ENCODE measurements at places on chromosomes 5 and 9. TPM values are rescaled to one million over a fixed set of nuclear protein-coding genes. Genes with fewer than 3 reads are reported as not detected.

The PIP5K1B gene
- total RNA-seq, result not detected

The SOHLH1 gene
- total RNA-seq, result not detected

The FBP2 gene
- total RNA-seq, result not detected

The CARTPT gene
- not detected for total RNA-seq

The HSPB3 gene
- total RNA-seq, result not detected

The LOX gene
- 193 TPM for total RNA-seq

The ALDH1A1 gene
- total RNA-seq, result 8.8 TPM

- DNase-seq, result no peak
Observed at GRCh38 chr9:107131108-107131799, 151.8 kb upstream of the RAD23B start.

DNA sequence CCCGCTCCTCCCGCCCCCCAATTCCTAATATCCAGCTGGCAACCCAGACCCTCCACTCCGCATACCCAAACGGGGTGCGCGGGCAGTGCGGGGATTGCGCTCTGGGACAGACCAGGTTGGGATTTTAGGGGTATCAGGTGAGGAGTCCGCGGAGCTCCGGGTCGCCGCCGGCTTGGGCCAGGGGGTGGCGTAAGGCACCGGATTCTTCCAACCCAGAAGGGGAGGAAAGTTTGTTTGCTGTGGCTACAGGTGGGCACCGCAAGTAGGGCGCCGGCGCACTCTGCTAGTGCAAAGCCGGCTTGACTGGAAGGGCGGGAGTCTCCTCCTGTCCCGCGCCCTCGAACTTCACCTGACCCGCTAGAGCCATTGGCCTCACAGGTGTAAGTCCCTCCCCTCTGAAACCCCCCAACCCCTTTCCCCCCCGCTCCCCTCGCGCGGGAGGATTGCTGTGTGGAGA is 709 bp downstream of the IQGAP2 start:
- DNase-seq, result no peak

- peak; percentile 25 for DNase-seq
Observed at GRCh38 chr9:19231126-19231903, 822 bp downstream of the DENND4C start.

GRCh38 chr9:37284636-37285035 is 137.9 kb upstream of the GRHPR start:
- peak; percentile 39 for DNase-seq

DNA sequence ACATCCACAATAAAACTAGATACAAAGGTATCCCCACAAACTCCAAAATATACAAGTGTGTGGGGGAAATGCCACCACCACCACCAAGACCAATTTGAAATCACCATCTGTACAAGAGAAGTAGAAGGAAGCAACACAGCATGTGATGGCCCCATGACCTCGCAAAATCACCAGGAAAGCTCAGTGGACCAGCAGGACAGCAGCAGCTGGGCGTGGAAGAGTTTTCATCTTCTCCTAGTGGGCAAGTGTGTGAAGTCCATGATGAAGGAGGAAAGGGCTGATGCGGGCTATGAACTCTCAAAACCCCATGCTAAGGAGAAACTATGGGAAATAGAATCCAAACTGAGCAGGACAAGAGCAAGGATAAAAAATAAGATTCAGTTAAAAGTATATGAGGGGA is 58.1 kb downstream of the GOLPH3 start:
- no peak for DNase-seq

DNA sequence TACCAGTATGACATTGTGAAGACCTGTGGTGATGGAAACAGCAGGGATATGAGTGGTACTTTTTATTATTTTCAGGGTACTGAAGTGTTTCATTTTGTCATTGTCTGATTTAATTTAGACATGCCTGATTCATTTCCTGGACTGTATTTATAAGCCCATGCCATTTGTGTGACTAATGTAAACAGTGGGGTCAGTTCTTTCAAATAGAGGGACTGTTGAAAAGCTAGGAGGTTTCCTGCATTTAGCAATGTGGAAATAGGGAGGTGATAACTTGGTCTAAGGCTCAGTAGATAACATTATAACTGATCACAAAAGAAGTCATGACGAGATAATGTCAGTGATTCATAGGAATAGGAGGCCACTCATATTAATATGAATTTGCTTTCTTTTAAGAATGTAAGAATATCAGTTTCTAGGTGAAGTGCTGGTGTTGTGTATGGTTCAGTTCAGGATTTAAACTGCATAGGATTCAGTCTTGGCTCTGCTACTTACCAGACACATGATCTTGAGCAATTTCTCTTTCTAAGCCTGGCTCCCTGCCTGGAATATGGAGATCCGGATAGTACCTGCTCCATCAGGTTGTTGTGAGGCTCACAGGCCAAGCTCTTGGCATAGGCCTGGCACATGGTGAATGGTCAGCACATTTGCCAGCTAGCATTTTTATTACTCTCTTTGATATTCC is 7.5 kb downstream of the RASGRF2 start:
- peak; percentile 85 for DNase-seq

GRCh38 chr5:16819522-16820167 is 116.4 kb downstream of the MYO10 start:
- DNase-seq, result peak; percentile 86

DNA sequence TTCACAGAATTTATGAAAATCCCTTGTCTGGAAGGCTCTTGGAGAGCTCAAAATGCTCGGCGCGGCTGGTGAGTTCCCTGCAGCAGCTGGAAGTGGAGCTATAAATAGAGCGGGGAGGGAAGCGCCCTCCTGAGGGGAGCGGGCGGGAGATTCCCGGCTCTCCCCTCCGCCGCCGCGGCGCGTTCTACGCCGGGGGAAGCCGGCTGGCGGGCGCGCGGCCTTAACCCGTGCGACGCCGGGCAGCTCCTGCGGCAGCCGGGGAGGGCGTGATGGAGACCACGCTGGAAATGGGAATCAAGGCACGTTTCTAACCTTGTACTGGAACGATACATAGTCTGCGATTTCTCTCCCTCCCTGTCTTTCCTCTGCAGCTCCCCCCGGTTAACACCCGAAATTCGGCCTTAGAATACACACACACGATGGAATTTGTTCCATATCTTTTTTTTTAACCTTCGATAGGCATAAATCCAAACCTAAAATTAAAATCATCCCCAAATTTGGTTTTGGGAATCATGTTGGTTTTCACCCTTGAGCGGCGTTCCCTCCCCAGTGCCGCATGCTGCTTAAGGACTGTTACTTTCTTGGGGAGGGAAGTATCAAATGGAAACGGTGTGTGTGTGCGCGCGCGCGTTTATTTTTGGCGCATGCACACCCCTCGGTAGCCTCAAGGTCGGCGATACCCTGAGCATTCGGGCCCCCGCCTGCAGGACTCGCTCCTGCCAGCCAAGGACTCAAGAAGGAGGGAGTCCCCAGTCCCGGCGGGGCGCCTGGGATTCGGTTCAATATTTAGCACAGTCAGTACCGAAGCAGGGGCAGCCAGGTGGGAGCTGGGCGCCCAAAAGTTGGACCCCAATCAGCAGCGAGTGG is 306.3 kb upstream of the KCNN2 start:
- DNase-seq, result no peak

- no peak for DNase-seq
Observed at GRCh38 chr5:107395632-107396350, 274.9 kb downstream of the EFNA5 start.

DNA sequence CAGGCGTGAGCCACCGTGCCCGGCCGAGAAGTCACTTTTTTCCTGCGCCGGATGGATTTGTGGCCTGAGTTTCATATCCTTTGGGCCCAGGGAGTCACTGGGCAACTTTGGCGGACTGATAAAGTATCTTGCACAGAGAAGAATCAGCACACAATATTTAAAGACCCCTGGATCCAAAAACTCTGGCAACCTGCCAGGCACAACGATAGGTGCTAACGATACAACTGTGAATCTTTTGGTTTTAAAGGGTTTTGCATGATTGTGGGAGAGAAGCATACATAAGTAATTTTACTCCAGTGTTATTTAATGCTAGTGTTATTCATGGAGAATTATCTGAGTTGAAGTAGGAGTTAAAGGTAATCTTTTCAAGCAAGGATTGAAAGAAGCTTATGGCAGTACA is 85.3 kb downstream of the TAF11L14 start:
- DNase-seq, result no peak

DNA sequence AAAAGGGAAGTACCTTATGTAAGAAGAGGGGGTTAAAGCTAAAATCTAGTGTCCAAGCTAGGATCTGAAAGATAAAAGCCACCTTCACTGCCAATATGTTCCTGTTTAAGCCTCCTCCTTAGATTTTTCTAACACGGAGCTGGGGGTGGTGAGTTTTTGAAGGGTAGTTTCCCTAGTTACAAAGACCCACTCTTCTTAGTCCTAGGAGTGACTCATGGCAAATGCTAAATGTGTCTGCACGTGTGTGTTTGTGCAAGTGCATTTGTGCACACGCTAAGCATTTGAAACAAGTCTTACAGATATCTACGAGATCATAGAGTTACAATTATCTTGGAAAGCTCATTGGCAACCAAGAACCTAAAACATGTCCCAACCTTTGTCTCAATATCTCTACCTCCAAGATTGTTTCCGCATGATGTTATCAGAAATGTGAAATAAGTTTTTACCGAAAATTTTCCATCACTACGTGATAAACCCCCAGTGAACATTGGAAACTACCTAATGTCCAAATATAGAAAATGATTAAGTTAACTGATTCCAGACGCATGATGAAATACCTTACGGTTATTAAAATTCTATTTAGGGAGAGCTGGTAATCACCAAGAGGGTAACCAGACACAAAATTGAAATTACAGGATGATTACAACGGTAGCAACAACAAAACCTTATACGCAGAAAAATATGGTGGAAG is 78.0 kb upstream of the HRH2 start:
- DNase-seq, result peak; percentile 22

GRCh38 chr5:20360263-20360662 is 372.3 kb upstream of the CDH18 start:
- no peak for DNase-seq

- DNase-seq, result no peak
Observed at GRCh38 chr9:77472646-77473045, 175.5 kb downstream of the GNA14 start.

DNA sequence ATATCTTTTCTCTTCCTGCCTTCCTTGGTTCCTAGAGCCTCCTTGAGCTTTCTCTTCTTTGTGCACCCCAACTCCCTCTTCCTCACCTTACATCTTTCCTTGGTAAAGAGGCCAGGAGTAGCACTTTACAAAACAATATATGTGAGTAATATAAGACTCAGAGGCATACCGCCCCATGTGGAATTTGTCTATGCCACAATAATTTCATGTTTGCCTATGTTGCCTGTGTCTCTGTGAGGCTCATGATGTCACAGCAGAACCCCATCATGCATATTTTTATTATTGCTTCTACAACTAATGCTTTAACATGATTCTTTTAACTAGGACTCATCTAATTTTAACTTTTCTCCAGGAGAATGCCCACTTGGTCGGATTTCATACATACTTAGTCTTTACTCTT is 15.0 kb upstream of the LVRN start:
- no peak for DNase-seq

- DNase-seq, result no peak
Observed at GRCh38 chr9:77807846-77808750, 160.0 kb upstream of the GNA14 start.

GRCh38 chr9:135901826-135902225 is 5.5 kb downstream of the CAMSAP1 start:
- DNase-seq, result no peak

GRCh38 chr5:179313849-179314521 is 31.3 kb downstream of the ADAMTS2 start:
- DNase-seq, result peak; percentile 96

GRCh38 chr9:112719696-112720095 is 1.8 kb upstream of the INIP start:
- DNase-seq, result peak; percentile 17

GRCh38 chr5:117788596-117788995 is 1199.8 kb downstream of the DTWD2 start:
- no peak for DNase-seq

GRCh38 chr9:38006163-38006562 is 62.9 kb downstream of the SHB start:
- no peak for DNase-seq

DNA sequence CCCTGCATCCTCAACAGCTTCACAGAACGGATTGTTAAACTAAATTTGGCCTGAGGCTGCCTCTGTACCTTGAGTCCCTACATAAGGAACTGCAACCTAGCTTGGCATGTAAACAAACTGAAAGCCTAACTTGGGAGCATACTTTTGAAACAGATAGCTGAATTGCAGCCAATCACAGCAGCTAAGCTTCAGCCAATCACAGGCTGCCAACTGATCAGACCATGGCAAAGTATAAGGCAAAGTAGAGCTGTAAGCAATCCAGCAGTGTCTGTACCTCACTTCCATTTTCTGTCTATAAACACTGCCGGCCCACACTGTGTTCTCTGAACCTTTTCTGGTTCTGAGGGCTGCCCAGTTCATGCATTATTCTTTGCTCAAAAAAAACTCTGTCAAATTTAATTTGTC is 8.9 kb upstream of the ZNF483 start:
- DNase-seq, result peak; percentile 16

- no peak for DNase-seq
Observed at GRCh38 chr9:90767523-90768100, 34.0 kb upstream of the SYK start.

GRCh38 chr5:139650031-139650688 is 2.0 kb downstream of the CXXC5 start:
- DNase-seq, result no peak

DNA sequence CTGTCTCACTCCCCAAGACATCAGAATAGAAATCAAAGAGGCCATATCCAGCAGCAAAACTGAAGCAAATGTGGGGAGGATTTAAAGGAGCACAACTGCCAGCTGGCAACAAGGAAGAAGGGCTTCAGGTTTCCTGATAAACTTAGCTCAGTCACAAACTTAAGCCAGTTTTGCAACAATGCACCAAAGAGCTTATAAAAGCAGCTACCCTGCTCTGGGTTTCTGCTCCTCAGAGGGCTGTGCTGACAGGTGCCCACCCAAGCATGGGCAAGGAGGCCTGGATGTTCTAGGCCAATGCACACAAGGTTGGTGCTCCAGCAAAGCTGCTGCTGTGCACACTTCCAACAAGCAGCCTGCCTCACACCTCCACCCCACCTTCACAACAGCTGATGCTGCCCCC is 132.9 kb downstream of the SIL1 start:
- DNase-seq, result peak; percentile 72

- DNase-seq, result no peak
Observed at GRCh38 chr5:147382776-147383175, 127.1 kb downstream of the DPYSL3 start.

- DNase-seq, result peak; percentile 38
Observed at GRCh38 chr5:68456756-68457217, 241.2 kb downstream of the PIK3R1 start.
